ENCODE measurements at places on chromosomes 16 and 17.
A peak's percentile ranks its signal among the peaks of the same experiment; 100 is the strongest.

DNA sequence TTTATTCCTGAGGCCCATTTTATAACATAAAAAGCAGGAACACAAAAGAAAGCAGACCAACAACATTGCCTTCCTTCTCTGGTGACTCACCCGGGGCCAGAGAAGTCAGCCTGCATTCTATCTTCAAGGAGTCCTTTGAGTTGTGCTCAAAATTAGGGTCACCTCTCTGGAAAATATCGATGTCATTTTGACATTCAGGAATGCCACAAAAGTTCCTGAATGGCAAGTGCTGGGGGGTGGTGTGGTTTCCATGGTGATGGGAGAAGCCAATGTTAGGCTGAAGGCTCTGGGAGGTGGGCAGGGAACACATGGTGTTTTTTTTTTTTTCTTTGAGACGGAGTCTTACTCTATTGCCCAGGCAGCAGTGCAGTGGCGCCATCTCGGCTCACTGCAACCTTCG is 159.6 kb downstream of the HAPSTR1 start:
- no peak for DNase-seq

DNA sequence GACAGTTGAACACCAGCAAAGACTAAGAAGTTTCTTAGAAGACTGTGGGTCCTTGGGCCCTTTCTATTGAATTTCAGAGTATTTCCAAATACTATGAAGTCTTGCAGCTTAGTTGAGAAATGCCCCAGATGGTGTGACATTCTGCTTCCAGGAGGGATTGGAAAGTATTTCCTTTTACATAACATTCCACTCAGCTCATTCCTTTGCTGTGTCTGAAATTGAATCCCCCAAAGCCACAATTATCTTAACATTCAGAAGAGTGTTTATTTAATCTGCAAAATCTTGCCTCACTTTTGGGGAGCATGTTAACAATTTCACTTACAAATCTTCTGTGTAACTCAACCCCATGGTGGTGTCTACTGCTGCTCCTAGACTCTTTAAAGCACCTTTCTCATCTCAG is 307.7 kb downstream of the WWOX start:
- DNase-seq, result no peak

- DNase-seq, result no peak
Observed at GRCh38 chr17:8739097-8739496, 5.5 kb downstream of the CCDC42 start.

DNA sequence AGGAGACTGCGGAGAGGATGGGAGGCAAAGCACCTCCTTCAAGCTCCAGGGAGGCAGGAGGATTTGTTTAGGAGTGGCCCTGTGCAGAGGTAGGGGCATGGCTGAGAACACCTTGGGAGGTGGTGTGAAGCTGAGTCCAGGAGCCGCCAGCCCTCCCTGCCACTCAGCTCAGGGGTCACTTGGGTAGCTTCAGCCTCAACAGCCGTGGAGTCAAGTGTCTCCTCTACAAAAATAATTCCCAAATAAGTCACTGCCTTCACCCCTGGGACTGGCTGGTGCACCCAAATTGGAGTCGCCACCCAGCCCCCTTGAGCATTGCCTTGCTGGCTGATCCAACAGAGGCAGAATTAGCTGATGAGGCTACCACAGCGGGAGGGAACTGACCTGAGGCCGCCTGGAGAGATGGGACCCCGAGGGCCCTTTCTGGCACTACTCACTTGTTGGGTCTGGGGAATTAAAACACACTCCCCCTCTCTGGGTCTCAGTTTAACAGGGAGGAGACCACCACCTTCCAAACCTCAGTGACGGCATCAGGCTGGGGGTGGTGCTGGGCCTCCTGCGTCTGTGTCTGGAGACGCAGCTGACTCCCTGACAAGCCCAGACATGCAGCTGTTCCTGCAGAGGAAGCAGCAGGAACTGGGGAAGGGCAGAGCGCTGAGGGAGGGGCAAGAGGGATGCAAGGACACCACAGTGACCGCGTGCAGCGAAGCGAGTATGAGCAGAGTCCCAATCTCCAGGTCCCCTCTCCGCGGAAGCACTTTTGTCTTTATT is 87.9 kb upstream of the TOB1 start:
- DNase-seq, result peak; percentile 35

- no peak for DNase-seq
Observed at GRCh38 chr16:84751947-84752346, 52.1 kb downstream of the USP10 start.

All from body of pancreas (tissue), 4 donors.